ENCODE measurements at places on chromosomes 2 and 18.

- no peak for DNase-seq
Observed at GRCh38 chr2:234795272-234795920, 156.4 kb upstream of the SH3BP4 start.

DNA sequence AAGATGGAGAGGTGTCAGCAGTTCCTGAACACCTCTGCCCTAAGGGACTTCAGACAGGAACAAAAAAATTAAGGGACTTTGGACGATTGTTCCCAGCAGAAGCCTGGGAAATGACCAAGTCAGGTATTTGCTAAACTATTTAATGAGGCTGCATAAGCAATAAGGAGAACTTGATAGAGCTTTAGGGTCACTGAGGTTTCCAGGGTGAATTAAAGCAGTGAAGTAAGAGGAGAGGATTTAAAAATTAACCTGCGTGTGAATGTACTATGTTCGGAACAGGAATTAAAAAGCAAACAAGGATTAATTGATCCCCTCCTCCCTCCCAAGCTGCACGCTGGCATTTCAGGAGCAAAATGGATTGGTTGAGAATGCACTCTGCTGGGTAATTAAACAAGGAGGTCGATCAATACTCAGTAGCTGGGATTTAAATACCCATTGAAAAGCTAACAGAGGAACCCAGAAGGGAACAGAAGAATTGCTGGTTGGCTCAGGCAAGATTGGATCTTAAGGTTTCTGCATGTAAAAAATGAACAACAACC lies 157.2 kb downstream of the RNF152 start:
- DNase-seq = no peak

DNA sequence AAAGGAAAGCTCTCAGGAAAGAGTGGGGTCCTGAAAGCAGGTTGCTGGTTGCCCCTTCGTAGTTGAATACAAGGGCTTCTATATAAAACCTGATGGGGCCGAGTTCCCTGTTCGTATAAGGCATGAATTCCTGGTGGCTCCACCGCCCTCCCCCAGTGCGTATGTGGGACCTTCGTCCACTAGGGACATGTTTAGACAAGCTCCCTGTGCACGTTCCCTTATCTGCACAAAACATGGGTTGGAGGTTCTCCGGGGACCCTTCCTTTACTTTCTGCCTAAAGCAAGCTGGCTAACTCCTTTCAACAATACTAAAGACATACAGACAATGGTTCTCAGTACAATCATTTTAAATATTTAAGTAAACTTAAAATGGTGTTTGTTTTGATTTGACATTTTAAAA lies 8.0 kb downstream of the CLUL1 start:
- DNase-seq = no peak

GRCh38 chr2:42238644-42239288 lies 69.6 kb downstream of the EML4 start:
- DNase-seq = peak; percentile 1

DNA sequence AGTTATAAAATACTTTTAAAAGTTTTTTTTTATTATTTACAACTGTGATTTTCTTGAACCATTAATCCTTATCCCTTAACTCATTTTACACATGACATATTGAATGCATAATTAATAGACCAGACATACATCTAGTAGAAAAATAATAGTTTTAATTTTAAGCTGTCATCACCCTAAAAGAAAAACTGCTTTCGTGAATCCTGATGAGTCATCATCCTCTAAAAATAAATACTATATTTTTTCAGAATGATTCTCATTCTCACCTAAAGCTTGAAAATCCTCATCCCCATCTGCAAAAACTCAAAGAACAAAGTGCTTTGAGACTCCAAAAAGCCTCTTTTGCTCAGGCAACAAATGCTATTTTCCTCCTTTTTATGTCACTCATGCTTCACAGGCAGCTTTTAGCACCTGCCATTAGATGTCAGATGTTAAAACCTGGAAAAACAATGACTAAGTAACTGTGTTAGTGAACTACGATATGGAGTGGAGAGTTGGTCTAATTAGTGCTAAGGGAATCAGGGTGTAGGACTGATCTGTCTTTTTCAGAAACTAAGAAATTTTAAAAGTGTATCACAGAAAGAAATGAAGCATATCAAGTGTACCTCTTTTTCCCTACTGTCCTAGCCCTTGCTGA lies 297.6 kb downstream of the TMX3 start:
- peak; percentile 27 for DNase-seq

DNA sequence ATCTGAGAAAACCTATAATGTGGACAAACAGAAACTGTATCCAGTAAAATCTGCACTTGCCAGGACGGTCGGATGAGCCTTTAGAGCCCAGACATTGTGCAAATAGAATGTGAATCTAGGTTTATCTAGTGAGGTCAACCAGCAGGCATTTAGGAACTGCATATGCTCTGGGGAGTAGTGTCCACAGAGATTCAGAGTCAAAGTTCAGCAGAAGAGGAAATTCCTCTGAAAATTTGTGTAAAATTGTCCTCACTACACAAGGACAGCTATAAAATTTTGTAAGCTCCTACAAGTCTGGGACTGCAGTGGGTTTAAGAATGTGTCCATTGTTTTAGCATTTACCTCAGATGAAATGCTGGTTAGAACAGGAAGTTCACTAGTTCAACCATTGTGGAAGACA lies 9.8 kb upstream of the NDUFV2 start:
- DNase-seq = no peak

DNA sequence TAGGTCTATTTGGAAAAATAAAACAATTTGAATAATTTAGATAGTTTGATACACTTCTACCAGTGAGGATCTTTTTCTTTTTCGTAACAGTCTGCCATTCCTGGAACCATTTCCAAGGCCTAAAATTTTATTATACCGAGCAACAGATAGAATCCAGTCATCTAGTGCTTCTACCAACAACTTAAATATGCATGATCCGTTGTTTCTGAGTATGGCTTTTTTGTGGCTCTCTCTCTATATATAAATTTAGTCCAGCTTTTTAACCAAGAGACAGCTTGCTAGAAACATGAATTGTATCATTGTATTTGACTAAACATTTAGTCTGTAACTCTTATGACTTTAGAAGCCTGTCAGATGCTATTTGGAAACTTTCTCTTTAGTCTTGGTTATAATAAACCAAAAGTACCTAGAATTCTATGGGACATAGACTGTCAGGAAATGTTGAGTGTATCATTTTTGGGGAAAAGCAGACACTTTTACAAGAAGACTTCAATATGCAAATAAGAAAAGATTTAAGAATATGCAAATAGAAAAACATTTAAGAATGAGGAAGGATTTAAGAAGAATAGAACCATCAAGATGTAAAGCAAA lies 161.4 kb downstream of the ZEB2 start:
- no peak for DNase-seq

All from NCI-H1105 treated with DMSO at 0.1 percent for 48 hours (cell line).